ENCODE measurements at places on chromosomes 11 and 22.

- DNase-seq: no peak
Observed at GRCh38 chr11:11731311-11732083, 109.7 kb upstream of the GALNT18 start.

DNA sequence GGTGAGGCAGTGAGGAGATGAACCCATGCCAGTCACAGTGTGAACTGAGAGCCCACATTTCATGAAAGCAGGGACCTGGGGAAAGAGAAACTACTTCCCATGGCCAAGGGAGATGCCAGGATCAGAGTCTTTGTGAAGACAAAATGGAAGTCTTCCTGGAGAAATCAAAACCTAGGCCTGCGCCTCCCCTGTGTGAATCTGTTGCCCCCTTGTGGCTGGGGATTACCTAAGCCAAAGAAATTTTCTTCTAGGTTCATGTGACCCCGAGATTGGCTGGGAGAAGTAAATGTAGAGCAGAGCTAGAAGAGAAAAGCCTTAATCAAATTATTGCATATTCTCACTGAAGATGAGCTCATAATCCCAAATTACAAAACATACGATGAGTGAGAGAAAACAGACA is 1075.3 kb downstream of the TBC1D22A start:
- DNase-seq: no peak

GRCh38 chr11:22640862-22641261 is 15.2 kb upstream of the FANCF start:
- no peak for DNase-seq

- no peak for DNase-seq
Observed at GRCh38 chr11:104876324-104876723, 21.9 kb downstream of the CASP12 start.

DNA sequence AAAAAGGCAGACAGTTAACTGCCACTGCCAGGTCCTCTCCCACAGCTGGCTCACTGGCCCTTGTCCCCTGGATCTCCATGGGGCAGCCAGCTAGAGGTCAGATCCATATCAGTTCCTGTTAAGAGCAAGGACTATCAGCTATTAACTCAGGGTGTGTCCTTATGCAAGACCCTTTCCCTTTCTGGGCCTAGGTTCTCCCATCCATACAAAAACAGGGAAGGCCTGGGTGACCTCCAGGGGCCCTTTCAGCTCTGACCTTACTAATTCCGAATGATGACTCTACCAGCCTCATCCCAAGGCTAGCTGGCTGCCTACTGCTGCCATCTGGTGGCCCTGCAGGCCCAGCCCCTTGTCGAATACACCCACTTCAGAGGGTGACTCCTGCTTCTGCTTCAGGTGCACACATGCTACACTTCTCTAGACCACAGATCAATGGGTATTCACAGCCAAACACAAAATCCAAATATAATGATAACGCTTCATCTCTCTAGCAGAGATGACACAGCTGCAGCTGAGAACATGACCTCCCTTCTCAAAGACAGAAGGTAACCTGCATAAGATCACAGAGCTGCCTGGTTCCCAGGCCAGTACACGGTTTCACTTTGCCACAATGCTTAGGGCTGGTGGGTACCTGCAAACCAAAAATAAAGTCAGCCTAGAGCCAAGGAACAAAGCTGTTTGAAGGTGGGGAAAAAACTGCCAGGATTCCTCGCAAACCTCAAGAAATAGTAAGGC is 34.1 kb downstream of the SERGEF start:
- no peak for DNase-seq

- no peak for DNase-seq
Observed at GRCh38 chr22:26956371-26956770, 299.0 kb downstream of the MIAT start.

GRCh38 chr11:119157063-119157462 is 8.2 kb downstream of the ABCG4 start:
- DNase-seq: no peak

GRCh38 chr11:70742553-70743291 is 344.4 kb downstream of the CTTN start:
- no peak for DNase-seq

- DNase-seq: no peak
Observed at GRCh38 chr11:87213444-87213843, 175.7 kb downstream of the TMEM135 start.

GRCh38 chr11:100684101-100685065 is 2.7 kb upstream of the ARHGAP42 start:
- no peak for DNase-seq

- DNase-seq: no peak
Observed at GRCh38 chr11:2091786-2092463, 47.3 kb downstream of the IGF2 start.

GRCh38 chr11:88345408-88345807 is 7.9 kb upstream of the CTSC start:
- DNase-seq: no peak

DNA sequence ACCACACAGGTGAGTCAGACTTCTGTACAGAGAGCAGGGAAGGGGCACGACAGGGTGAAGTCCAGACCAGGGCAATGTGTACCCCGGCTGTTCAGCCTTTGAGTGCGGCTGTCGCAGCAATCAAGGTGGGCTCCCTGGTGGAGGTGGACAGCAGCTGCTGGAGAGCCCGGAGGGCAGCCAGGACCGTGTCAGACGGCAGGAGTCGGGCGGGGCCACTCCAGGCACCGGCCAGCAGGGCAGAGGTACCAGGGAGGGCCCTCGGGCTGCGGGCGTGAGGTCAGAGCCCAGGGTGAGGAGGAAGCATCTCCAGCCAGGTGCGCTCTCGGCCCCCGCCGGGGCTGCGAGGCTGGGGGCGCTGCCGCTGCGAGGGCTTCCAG is 802 bp upstream of the PIM3 start:
- DNase-seq: no peak

DNA sequence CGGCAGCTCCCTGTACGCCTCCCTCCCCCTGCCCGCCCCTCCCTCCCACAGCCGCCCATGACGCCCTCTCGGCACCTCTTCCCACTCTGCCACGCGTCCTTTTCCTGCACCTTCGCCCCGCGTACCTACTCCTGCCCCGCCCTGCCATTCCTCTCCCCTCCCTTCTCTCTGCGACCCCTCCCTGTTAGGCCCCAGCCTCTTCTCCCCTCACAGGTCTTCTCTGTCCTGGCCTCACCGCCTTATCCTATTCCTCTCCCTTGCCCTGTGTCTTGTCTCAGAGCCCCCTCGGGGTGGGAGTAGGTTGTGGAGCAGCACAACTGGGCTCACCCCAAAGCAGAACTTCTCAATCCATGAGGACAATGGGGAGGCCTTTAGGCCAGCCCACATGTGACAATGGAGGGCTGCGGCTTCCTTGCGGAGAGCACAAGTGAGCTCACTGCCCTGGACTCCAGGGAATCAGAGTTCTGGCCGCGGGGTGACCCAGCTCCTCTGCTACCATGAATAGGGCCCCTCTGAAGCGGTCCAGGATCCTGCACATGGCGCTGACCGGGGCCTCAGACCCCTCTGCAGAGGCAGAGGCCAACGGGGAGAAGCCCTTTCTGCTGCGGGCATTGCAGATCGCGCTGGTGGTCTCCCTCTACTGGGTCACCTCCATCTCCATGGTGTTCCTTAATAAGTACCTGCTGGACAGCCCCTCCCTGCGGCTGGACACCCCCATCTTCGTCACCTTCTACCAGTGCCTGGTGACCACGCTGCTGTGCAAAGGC is 539 bp downstream of the SLC35C1 start:
- no peak for DNase-seq

GRCh38 chr22:21942407-21943343 is 10.0 kb downstream of the PPM1F start:
- DNase-seq: no peak

- no peak for DNase-seq
Observed at GRCh38 chr11:114187173-114187572, 109.0 kb upstream of the NNMT start.

- DNase-seq: no peak
Observed at GRCh38 chr11:125072218-125072960, 9.3 kb downstream of the SLC37A2 start.

DNA sequence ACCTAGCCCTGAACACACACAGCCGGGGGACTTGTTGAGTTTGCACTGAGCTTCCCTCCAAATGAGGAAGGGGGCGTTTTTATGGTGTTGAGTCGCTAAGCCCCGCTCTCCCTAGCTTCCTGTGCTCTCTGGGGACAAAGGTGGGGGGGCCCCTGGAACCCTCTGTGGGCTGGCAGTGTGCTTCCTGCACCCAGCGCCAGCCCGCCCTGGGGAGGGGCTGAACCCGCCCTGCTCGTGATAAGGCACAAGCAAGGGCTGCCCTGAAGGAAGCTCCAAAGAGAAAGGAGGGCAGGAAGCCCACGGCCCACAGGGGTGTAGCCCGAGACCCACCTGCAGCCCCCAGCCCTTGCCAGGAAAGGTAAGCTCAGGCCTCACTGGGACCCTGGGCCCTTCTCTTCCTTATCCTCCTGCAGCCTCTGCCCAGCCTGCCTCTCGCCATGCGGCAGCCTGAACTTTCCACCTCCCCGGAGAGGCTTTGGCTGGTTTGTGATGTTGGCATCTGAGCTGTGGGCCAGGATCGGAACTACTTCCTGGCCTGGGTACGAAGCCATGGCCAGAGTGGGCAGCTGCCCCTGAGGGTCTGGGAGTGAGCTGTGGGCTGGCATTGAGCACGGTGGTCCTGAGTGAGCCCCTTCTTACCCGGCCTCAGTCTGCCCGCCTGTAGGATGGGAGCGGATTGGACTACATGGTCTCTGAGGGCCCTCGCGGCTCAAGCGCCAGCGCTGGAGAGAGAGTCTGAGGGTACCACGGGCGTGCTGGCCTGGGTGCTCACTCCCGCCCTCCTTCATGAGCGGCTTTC is at the start of gene FERMT3:
Gene FERMT3 (plus strand): TSS at position 265 of the 799 bp plus-strand sequence. CDS start 644 bp downstream, outside the sequence.
- DNase-seq: no peak

DNA sequence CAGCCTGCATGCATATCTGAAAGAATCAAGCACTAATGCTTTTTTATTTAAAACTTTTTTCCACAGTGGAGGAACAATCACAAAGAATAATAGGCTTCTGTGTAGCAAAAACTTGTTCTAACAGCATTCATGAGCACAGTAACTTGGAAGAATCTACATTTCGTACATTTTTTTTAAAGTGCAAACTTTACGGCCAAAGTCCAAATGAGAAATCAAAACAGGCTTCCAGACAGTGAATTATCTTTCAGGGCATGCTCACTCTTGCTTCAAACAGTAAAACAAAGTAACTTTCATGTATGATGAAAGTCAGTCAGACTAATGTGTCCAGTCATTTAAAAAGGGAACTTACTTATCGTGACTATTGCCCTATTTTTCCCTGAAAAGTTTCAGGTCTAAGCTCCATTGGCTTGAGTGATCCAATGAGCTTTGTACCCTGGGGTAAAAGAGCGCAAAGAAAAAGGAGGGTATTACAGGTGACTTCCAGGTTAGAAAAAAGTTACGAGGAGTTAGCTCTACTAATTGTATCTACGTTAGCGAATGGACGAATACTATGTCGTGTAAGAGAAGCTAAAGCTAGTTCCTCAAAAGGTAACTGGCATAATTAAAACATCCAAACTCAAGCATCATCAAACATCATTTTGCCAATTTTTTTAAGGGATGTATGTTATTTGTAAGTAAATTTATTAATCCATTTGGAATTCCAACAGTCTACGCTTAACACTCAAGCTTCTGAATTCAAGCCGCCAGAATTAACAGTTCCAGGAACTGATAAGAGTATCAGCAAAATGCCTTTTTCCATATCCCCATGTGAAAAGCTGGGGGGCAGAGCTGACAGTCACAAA is 1.7 kb downstream of the PICALM start:
- DNase-seq: no peak

GRCh38 chr11:120385110-120385509 is 48.9 kb downstream of the ARHGEF12 start:
- DNase-seq: no peak

GRCh38 chr11:10407749-10408685 is 47.0 kb upstream of the AMPD3 start:
- DNase-seq: no peak

DNA sequence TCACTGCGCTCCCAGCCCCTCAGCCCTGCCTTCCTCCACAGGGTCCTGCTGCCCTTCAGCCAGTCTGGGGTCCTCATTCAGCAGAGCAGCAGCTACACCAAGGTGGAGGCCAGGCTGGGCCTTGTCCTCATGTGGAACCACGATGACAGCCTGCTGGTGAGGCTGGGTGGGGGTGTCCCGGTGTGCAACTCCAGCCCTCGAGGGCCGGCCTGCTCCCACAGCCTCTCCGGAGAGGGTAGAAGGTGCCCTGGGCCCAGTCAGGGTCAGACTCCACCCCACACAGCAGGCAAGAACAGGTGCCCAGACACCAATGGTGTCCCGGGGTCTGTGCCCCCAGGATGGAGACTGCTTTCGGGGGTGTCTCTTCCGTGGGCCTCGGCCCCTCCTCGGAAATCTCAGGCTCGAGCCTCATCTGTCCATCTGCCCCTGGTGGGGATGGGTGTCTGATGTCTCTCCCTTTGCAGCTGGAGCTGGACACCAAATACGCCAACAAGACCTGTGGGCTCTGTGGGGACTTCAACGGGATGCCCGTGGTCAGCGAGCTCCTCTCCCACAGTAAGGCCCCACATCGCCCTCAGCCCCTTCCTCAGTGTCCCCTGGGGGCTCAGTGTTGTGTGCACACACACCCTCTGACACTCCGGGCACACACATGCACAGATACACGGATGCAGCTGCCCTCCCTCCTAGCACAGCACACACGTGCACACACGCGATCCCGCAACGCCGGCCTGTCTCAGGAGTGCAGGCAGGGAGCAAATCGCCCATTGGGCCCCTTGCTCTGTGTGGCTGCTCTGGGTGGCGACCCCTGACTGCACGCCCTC is 4.9 kb downstream of the MUC5AC start:
- no peak for DNase-seq

DNA sequence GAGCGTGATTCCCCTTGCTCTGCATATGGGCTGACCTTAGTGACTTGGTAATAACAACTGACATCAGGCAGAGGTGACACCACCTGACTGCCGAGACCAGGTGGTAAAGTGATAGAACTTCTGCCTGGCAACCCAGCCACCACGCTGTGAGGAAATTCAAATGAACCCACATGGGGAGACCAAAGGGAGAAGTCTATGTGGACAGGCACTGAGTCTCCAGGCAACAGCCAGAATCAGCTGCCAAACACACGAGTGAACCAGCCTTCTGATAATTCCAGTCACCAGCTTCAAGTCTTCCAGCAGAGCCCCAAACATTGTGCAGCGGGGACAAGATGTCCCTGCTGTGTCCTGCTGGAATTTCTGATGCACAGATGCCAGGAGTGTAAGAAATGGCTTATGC is 29.7 kb downstream of the SPATA19 start:
- no peak for DNase-seq

- no peak for DNase-seq
Observed at GRCh38 chr11:9990221-9990973, 303.6 kb downstream of the SBF2 start.

DNA sequence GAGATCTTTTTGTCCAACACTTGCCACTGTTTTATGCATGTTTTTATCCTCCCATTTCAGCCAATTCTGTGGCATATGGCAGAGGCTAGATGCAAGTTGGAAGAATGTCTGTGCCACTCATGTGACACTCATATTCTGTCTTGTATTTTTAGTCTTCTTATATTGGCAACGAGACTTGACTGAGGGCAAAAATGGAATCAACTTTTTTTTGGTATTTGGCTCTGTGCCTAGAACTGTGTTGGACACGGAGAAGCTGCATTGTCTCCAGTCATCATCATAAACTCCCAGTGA is 1.7 kb upstream of the FZD4 start:
- DNase-seq: no peak

Data from NCI-H1930 (cell line).